ENCODE measurements at places on chromosomes 12 and 14. TPM values are rescaled to one million over a fixed set of nuclear protein-coding genes. Genes with fewer than 3 reads are reported as not detected.

DNA sequence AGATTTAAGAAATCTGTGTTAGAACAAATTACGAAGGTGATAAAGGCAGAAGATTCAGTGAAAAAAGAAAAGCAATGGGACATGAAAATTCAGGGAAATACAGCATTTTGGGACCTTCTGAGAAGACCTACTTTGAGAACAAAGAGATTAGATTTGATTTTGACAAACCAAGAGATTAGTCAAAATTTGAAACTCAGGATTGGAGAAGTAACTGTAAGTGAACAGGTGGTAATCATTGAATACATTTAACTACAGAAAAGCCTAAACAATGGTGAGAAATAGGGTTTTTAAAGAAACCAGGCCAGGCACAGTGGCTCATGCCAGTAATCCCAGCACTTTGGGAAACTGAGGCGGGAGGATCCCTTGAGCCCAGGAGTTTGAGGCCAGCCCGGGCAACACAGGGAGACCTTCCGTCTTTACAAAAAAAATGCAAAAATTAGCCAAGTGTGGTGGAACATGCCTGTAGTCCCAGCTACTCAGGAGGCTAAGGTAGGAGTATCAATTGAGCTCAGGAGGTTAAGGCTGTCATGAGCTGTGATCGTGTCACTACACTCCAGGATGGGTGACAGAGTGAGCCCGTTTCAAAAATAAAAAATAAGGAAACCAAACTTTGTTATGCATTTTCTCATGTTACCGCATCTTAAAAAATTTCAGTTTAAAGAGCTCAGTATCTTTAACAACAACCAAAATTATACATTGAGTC lies 8.9 kb upstream of the SAV1 start:
- no peaks in the 10 kb centered on the region for H3K27me3 ChIP-seq
- H3K4me3 ChIP-seq: no peak overlapping the region

DNA sequence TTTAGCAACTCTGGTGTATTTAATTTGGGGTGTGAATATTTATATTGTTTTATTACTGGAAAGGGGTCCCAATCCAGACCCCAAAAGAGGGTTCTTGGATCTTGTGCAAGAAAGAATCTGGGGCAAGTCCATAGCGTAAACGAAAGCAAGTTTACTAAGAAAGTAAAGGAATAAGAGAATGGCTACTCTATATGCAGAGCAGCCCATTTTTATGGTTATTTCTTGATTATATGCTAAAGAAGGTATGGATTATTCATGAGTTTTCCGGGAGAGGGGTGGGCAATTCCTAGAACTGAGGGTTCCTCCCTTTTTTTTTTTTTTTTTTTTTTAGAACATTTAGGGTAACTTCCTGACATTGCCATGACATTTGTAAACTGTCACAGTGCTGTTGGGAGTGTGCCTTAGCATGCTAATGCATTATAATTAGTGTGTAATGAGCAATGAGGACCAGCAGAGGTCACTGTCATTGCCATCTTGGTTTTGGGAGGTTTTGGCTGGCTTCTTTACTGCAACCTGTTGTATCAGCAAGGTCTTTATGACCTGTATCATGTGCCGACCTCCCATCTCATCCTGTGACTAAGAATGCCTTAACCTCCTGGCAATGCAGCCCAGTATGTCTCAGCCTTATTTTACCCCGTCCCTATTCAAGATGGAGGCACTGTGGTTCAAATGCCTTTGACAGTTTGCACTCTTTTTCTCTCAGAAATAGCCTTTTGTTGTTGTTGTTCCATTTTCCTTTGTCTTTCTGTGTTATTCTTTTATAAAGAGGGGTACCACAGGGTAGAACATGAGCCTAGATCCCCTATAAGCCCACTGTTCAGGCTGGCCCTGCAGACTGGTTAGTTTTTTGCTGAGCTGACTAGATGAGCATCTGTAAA lies 75.5 kb upstream of the DCD start:
- H3K4me3 ChIP-seq: no peak overlapping the region
- no peak overlapping the region for H3K27ac ChIP-seq
- DNase-seq: no peak
- peaks cover 24% of the 10 kb centered on the region for H3K27me3 ChIP-seq
- peaks cover 3% of the 10 kb centered on the region for H3K36me3 ChIP-seq
- H3K4me1 ChIP-seq: peaks cover 10% of the 10 kb centered on the region

The OR4K1 gene
- not detected for total RNA-seq

The AKAP3 gene
- 3.8 TPM for total RNA-seq

- H3K4me1 ChIP-seq: peaks cover 61% of the 10 kb centered on the region
- DNase-seq: no peak
- H3K4me3 ChIP-seq: peak overlapping the region; percentile 26
- no peaks in the 10 kb centered on the region for H3K27me3 ChIP-seq
- no peak overlapping the region for H3K27ac ChIP-seq
These were observed 30.6 kb downstream of the USP15 start for GRCh38 chr12:62290846-62291245.

The RPGRIP1 gene
- not detected for total RNA-seq

GRCh38 chr12:47855502-47855901 lies 35.8 kb upstream of the HDAC7 start:
- no peak overlapping the region for H3K27ac ChIP-seq
- peaks cover 16% of the 10 kb centered on the region for H3K4me1 ChIP-seq
- H3K27me3 ChIP-seq: no peaks in the 10 kb centered on the region
- peaks cover 27% of the 10 kb centered on the region for H3K36me3 ChIP-seq

DNA sequence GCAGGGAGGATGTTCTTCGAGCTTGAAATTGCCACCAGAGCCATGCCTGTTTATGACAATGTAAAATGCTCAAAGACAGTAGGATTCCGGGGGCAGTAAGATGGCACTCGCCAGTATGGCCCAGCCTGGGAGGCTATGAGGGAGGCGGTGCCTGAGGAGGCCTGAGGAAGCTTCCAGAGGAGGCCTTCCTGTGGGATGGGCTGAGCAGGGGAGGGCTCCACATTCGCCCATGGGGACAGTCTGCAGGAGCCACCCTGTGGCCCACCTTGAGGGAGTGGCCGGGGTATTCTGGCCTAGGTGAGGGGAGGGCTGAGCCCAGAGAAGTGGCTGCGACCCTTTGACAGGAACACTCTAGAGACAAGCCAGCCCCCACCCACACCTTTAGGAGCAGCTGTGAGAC lies 50.7 kb downstream of the IQSEC3 start:
- DNase-seq: no peak
- H3K27me3 ChIP-seq: peaks cover 1% of the 10 kb centered on the region
- H3K27ac ChIP-seq: no peak overlapping the region
- no peak overlapping the region for H3K4me3 ChIP-seq
- H3K4me1 ChIP-seq: no peaks in the 10 kb centered on the region

DNA sequence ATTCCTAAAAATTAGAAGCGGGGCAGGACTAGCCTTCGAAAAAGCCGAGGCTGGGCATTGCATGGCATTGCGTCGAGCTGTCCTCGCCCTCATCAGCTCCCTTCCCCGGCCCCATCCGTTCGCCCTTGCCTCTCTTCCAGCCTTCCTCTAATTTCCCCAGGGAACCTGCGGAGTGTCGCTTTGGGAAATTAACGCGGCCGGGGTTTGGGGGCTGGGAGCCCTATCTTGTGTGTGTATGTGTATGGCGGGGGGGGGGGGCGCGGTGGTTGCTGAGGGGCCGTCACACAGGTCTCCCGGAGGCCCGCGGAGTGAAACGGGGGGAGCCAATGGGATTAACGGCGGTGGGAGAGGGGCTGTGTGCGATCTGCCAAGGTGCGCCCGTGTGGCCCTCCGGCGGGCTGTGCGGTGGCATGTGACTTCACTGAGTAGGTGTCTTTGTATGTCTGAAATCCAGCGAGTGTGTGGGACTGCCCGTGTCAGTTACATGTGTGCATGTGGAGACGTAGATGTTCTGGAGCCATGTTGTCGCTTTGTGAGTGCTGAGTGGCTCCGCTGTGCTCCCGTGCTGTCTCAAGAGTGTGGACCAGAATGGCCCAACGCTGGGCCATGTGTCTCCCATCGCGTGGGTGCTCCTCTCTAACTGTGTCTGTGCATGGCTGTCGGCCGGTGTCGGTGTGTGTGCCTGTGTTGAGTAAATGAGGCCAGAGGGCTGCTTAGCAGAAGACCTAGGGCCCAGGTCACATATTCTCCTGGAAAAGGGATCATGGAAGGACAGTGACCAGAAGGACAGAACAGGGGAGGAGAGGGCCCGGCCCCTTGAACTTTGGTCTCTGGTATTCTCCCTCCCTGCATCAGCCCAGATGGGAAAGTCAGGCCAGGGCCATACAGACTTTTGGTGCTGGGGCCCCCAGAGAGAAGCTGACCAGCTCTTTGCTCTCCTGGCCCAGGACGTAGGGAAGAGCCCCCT lies 1.5 kb downstream of the PTMS start:
- peaks cover 48% of the 10 kb centered on the region for H3K4me1 ChIP-seq
- peaks cover 7% of the 10 kb centered on the region for H3K36me3 ChIP-seq
- H3K27ac ChIP-seq: peak overlapping the region; percentile 64
- no peak for DNase-seq
- H3K4me3 ChIP-seq: peak overlapping the region; percentile 94

DNA sequence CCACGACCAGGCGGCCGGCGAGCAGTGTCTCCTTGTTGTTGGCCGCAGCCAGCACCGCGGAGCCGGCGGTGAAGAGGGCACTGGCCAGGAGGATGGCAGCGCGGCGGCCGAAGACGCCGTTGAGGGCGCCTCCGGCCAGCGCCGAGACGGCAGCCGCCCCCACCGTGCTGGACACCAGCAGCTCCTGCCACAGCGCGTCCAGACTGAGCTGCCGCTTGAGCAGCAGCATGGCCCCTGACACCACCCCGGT lies 691 bp downstream of the SLC2A13 start:
- H3K4me3 ChIP-seq: peak overlapping the region; percentile 85
- peaks cover 28% of the 10 kb centered on the region for H3K4me1 ChIP-seq
- H3K27ac ChIP-seq: no peak overlapping the region
- DNase-seq: no peak
- peaks cover 3% of the 10 kb centered on the region for H3K27me3 ChIP-seq

The HHIPL1 gene
- total RNA-seq: 0.17 TPM

The RNU4-1 gene
- total RNA-seq: 1,401 TPM

Data from activated naive CD8-positive, alpha-beta T cell treated with anti-CD3 and anti-CD28 coated beads, Interleukin-2, amount 10 ng/mL, durations not matched to agents 7 days and 5 days (primary cell).